ENCODE measurements at places on chromosomes 6 and 20. TPM values are rescaled to one million over a fixed set of nuclear protein-coding genes. Genes with fewer than 3 reads are reported as not detected.

GRCh38 chr20:63835021-63835858 lies 4.2 kb upstream of the ZBTB46 start:
- no peaks in the 10 kb centered on the region for H3K27me3 ChIP-seq
- H3K4me1 ChIP-seq = no peaks in the 10 kb centered on the region
- H3K4me3 ChIP-seq = no peak overlapping the region
- H3K27ac ChIP-seq = no peak overlapping the region

Gene NMBR
- polyA plus RNA-seq = not detected

GRCh38 chr6:36908747-36909146 lies 23.0 kb downstream of the C6orf89 start:
- H3K27ac ChIP-seq = no peak overlapping the region
- no peak overlapping the region for H3K4me3 ChIP-seq
- peaks cover 18% of the 10 kb centered on the region for H3K36me3 ChIP-seq
- no peak for DNase-seq
- H3K4me1 ChIP-seq = peaks cover 24% of the 10 kb centered on the region

GRCh38 chr6:161959072-161959471 lies 685.2 kb upstream of the AGPAT4 start:
- H3K27me3 ChIP-seq = no peaks in the 10 kb centered on the region
- H3K4me3 ChIP-seq = no peak overlapping the region
- no peaks in the 10 kb centered on the region for H3K36me3 ChIP-seq
- no peak for DNase-seq
- no peaks in the 10 kb centered on the region for H3K4me1 ChIP-seq

Gene ADGB
- not detected for polyA plus RNA-seq

Gene TRAPPC3L
- not detected for polyA plus RNA-seq

DNA sequence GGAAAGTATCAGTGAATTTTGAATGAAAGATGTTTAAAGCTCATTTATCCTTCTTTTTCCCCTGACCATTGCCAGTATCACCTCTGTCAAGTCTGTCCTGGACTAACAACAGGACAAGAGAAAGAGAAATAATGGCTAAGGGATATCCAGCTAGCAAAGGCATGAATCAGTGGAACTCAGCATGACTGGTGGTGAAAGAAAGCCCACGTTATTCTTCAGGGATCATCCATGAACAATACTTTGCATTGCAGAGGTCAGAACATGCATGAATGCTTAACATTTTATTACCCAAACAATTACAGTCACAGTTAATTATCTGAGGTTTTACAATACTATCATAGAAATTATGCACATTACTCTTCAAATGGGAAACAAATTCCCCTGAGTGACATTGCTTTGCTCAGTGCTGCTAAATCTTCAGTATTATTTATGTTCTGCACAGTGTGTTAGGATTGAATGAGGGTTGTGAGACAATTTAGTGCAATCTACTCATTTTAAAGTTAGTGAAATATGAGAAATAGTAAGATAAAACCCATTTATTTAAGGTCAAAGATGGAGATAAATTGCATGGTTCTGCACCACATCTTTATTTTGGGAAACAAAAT lies 350.7 kb downstream of the KHDRBS2 start:
- H3K4me3 ChIP-seq = no peak overlapping the region
- no peak overlapping the region for H3K27ac ChIP-seq
- no peak for DNase-seq
- no peaks in the 10 kb centered on the region for H3K36me3 ChIP-seq

GRCh38 chr6:87912102-87912501 lies 135.5 kb upstream of the SPACA1 start:
- no peak overlapping the region for H3K27ac ChIP-seq
- H3K4me1 ChIP-seq = peaks cover 19% of the 10 kb centered on the region
- DNase-seq = no peak
- no peak overlapping the region for H3K4me3 ChIP-seq
- no peaks in the 10 kb centered on the region for H3K27me3 ChIP-seq

Gene MUCL3
- polyA plus RNA-seq = not detected

Data from CD4-positive, alpha-beta memory T cell (primary cell).